Naive thymus-derived CD8-positive, alpha-beta T cell (primary cell): ENCODE measurements at places on chromosomes 11 and 22. TPM values are rescaled to one million over a fixed set of nuclear protein-coding genes. Genes with fewer than 3 reads are reported as not detected.

The ELFN2 gene
- 0.88 TPM for total RNA-seq

The PHOX2A gene
- total RNA-seq = not detected

DNA sequence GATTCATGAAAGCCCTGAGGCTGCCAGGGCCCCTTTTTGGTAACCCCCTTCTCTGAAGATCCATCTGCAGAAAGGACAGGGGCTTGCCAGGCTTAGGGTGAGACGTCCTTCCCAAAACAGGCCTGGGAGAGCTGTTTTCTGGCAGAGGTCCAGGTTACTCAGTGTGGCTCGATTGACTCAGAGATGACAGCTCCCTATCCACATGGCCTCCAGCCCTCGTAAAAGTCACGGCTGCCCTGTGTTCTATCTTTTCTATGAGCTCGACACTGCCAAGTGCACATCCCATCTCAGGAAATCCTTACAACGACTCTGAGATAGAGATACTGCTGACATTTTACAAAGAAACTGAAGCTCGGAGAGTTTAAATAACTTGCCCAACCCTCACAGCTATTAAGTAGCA lies 20.4 kb downstream of the ADAMTS8 start:
- H3K27me3 ChIP-seq = no peaks in the 10 kb centered on the region
- no peak for DNase-seq
- H3K4me3 ChIP-seq = no peak overlapping the region
- no peaks in the 10 kb centered on the region for H3K4me1 ChIP-seq
- H3K36me3 ChIP-seq = no peaks in the 10 kb centered on the region

- H3K27me3 ChIP-seq = no peaks in the 10 kb centered on the region
- no peaks in the 10 kb centered on the region for H3K36me3 ChIP-seq
- no peak overlapping the region for H3K4me3 ChIP-seq
- no peak overlapping the region for H3K27ac ChIP-seq
Observed at GRCh38 chr11:42047637-42048555, 588.4 kb upstream of the LRRC4C start.

GRCh38 chr11:11748706-11749365 lies 92.9 kb upstream of the USP47 start:
- no peaks in the 10 kb centered on the region for H3K4me1 ChIP-seq
- H3K27me3 ChIP-seq = peaks cover 14% of the 10 kb centered on the region
- no peak overlapping the region for H3K4me3 ChIP-seq
- H3K36me3 ChIP-seq = no peaks in the 10 kb centered on the region
- DNase-seq = no peak
- no peak overlapping the region for H3K27ac ChIP-seq

DNA sequence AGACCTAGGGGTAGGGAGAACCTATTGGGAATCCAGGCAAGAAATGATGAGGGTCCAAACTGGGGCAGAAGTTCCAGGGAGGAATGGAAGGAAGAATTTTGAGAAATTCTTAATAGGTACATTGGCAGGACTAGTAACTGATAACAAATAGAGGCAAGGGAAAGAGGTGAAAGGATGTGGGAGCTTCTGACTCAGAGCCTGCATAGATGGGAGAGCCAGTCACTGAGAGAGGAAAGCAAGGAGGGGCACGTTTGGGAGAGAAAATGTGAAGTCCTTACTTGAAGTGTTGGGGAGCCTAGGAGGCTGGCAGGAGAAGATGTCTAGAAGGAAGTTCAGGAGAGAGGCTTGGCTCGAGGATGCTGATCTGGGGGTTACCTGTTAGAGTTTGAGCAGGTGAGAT lies 104.6 kb upstream of the NCAM1 start:
- DNase-seq = no peak
- H3K4me1 ChIP-seq = no peaks in the 10 kb centered on the region
- H3K27ac ChIP-seq = no peak overlapping the region
- no peak overlapping the region for H3K4me3 ChIP-seq
- peaks cover 30% of the 10 kb centered on the region for H3K27me3 ChIP-seq
- no peaks in the 10 kb centered on the region for H3K36me3 ChIP-seq

DNA sequence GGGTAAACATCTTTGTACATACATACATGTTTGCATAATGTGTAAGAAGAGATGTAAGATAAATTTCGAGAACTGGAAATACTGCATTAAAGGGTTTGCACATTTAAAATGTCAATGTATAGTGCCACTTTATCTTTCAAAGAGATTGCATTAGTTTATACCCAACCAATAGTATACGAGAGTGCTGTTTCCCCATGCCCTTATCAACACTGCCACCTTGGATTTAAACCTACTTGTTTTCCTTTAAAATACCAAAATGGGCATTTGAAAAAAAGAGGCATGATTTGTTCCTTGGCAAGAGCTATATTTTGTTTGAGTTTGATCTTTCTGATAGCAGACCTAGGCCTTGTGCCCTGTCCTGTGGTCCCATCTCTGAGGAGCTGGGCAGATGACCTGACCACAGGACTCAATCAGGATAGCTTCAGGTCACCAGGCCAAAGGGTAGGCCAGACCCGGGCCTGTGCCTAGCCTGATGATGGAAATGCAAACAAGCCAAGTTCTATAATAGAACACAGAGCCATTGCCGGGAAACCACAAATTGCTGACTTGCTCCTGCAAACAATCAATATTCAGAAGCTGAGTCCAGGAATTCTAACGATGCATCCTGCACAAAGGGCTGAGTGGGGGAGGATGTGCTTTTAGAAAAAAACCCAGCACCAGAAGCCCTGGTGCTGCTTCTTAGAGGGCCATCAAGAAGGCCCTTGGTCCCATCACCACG lies 16.9 kb upstream of the ALG8 start:
- peaks cover 3% of the 10 kb centered on the region for H3K36me3 ChIP-seq
- no peaks in the 10 kb centered on the region for H3K27me3 ChIP-seq
- no peak for DNase-seq
- H3K4me3 ChIP-seq = no peak overlapping the region
- H3K4me1 ChIP-seq = no peaks in the 10 kb centered on the region
